ENCODE measurements at places on chromosomes 2 and 18.
A peak's percentile ranks its signal among the peaks of the same experiment; 100 is the strongest.

DNA sequence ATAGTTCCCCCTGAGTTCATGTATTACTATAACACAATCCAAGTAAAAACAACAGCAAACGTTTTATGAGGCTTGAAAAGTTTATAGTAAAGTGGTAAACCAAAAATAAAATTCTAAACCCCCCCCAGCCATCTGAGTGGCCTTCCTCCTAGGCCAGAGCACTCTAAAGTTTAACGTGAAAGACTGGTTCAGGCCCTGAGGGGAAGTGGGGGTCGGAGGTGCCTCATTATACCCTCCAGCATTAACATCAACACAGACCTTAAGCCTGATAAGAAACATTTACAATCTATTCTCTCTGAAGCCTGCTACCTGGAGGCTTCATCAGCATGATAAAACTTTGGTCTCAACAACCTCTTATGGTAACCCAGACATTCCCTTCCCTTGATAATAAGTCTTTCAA lies 29.0 kb upstream of the CNGA3 start:
- DNase-seq, result no peak

- DNase-seq, result no peak
Observed at GRCh38 chr2:178363252-178363651, 87.7 kb downstream of the PRKRA start.

DNA sequence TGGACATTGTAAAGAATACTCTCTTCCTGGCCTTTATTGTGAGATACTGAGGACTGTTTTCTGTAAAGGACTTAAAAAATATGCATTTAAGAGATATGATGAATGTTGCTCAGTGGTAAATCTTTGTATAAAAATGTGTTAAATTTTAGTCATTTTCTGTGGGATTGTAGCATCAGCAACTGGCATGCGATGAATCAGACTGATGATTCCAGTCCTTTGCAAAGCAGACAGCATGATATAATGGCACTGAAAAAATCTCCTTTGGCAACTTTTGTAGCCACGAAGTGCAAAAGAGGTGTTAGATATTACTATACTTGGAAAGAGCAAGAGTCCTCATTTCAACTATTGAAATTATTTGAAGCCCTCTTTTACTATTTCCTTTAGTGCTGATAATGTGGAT lies 678.7 kb downstream of the PLCL1 start:
- DNase-seq, result no peak

DNA sequence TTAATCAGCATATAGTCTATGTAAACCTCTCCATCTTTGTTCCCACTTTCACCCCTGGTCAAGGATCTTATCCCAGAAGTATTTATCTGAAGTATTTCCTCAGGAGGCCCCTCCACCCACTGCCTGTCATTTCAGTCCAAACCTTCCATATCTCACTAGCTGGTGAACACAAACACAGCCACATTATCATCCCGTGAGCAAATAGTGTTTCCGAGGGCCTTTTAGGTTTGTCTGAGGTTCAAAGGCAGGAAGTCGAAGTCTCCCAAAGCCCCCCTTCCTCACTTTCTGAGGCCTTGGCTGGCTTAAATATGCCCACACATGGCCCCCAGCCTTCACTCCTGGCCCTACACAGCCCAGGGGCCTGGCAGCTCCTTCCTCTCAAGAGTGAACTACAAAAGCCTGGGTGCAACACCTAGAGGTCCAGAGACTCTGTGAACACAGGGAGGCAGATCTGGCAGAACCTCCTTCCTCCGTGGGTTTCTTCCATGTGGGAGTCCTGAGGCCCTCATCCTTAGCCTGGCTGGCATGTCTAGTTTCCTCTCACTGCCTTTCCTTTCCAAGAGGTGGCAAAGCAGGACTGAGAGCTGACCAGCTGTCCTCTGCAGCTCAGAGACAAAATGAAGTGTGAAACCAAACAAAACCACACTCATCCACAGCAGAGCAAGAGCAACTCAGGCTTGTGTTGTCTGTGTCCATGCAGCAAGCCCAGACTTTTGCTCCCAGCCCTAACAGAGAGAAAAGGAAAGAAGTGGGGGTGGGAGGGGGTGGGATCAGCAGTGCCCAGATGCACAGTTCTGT lies 264.2 kb downstream of the SS18 start:
- no peak for DNase-seq

DNA sequence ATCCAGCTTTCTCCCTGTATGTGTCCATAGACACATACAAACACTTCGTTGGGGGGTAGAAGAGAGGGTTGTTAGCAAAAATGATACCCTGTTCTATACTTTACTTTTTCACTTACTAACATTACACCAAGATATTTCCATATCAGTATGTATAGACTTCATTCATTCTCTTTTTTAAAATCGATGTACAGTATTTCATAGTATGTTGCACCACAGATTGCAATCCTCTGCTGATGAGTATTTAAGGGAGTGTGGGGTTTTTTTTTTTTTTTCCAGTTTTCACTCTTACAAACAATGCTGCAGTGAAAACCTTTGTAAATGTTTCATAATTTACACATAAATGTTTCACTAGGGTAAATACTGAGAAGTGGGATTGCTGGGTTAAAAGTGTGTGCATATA lies 402.3 kb downstream of the LRATD1 start:
- no peak for DNase-seq

GRCh38 chr2:46174345-46175170 lies 122.6 kb upstream of the EPAS1 start:
- DNase-seq, result no peak

GRCh38 chr2:54258166-54258565 lies 2.1 kb upstream of the TSPYL6 start:
- DNase-seq, result no peak

DNA sequence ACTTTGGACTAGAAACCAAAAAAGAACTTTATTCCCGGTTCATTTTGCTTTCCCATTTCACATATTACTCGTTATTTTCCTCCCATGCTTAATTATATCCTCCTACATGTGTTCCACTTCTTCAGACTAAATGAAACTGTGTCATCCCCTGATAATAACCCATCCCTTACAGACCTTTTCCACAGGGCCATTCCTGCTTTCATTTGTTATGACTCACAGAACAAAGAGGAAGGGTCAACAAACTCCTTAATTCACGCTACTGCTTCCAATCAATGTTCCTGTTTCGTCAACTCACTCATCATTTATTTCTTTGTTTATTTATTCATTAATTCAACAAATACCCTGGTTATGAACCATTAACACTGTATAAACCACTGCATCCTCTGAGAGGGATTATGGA lies 104.5 kb downstream of the ZEB2 start:
- no peak for DNase-seq

GRCh38 chr2:65630643-65631042 lies 198.2 kb upstream of the SPRED2 start:
- DNase-seq, result no peak

DNA sequence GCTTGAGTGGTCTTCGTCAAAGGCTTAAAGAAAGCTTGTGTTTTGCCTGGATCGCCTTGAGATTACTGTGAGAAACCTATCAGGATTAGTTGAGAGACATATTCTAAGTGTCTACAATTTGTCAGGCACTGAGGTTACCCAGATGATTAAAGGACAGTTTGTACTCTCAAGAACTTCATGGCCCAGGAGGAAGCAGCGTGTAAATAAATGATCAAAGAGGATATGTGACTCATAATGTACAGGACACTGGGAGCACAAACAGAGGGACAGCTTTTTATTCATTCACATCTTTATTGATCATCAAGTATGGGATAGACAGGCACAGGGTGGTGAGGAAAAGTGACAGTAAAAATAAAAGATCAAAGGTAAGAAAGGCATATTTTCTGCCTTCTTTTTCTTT lies 152.6 kb upstream of the FSHR start:
- DNase-seq, result no peak

DNA sequence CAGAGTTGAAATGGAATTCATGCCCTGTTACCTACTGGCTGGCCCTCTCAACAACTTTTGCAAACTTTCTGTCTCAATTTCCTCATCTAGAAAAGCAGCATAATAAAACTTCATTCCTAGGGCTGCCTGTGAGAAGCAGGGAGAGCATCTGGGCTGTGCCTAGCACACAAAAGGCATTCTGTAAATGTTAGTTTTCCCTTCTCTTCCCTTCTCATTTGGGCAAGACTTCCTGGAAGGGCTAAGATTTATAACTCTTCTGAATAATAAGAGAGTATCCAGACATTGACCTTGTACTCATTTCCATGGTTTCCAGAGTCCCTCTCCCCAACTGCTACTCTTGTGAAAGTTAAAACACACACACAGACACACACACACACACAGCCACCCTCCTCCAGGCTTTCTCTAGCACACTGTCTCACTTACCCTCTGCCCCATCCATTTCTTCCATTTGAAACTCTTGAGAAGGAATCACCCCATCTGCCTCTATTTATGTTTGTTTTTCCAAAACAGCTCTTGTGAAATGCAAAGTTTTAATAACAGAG lies 302.1 kb downstream of the SMAD2 start:
- no peak for DNase-seq

DNA sequence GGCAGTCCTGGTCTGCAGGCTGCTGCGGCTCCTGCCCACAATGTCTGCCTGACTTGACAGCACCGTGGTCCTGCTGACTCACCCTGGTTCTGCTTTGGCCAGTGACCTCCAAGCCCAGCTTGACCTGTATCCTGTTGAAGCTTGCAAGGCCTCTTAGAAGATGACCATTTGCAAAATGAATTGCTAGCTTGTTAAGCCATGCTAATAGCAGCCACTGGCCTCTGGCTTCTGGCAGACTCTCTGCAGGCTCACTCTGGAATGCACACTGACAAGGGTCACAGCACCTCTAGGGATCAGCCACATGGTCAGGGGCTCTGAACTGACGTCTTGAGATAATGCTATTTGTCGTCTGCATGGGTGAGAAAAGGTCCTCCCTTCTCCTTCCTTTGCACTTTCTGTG lies 25.9 kb downstream of the CNGA3 start:
- DNase-seq, result no peak

GRCh38 chr18:48641981-48642380 lies 103.2 kb downstream of the CTIF start:
- no peak for DNase-seq

DNA sequence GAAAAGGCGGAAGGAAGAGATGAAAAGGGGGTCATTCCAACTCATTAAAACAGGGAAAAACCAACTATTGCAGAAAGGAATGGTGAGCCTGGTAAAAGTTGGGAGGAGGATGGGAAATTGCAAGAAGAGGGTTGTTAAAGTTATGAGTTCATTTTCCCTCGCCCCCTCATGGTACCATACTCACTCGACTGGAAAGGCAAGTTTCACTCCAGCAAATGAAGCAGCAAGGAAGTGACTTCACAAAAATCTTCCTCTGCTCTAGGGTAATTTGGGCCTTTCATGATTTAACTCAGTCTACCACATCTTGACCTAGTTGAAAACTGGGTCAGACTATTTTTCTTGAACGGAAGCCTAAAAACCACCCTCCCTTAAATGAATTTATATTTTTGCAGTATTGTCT lies 22.8 kb upstream of the DAW1 start:
- DNase-seq, result peak; percentile 45

GRCh38 chr18:34543945-34544344 lies 166.2 kb upstream of the DTNA start:
- no peak for DNase-seq

GRCh38 chr2:20030224-20030623 lies 17.8 kb upstream of the MATN3 start:
- DNase-seq, result no peak

DNA sequence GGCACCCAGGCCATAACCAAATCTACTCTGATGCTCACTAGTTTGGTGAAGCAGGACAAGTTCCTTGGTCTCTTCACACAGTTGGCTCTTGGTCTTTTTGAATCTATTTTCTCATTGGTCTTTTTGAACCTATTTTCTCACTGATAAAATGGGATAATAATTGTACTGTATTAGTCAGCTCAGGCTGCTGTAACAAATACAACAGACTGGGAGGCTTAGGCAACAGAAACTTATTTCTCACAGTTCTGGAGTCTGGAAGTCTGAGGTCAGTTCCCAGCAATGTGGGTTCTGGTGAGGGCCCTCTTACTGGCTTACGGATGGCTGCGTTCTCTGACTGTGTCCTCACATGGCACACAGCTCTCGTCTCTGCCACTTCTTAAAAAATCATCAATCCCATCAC lies 63.5 kb downstream of the C1D start:
- no peak for DNase-seq

GRCh38 chr18:80171054-80171872 lies 62.2 kb downstream of the ADNP2 start:
- DNase-seq, result no peak

DNA sequence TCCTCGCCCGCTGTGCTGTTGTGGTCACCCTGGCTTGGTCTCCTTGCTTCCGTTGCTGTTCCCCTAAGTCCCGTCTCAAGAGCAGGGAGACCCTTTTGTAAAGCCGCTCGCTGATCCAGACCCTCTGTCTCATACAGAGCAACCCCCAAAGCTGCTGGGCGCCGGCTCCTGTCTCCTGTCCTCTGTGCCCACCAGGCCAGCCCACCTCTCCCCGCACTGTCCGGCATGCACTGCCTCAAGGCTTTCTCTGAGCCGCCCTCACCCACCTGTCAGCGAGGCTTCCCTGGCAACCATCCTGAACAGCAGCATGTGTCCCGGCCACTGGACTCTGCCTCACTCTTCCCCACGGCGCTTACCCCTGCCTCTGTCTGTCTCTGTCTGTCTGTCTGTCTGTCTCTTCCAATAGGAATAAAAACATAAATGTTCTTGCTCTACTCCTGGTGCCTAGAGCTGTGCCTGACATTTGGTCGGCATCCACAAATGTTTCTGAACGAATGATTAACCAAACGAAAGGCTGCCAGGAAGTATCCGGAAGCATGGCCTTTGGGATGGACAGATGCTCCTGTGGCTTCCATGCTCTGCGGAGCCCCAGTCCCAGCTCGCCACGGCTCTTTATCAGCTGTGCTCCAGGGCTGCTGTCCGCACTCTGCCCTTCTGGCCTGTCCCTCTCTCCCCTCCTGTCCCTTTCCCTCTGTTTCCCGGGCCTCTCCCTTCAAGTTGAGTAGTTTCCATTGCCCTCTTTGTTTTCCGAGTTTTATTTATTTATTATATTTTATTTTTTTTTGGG lies 7.8 kb downstream of the COLEC11 start:
- DNase-seq, result no peak

DNA sequence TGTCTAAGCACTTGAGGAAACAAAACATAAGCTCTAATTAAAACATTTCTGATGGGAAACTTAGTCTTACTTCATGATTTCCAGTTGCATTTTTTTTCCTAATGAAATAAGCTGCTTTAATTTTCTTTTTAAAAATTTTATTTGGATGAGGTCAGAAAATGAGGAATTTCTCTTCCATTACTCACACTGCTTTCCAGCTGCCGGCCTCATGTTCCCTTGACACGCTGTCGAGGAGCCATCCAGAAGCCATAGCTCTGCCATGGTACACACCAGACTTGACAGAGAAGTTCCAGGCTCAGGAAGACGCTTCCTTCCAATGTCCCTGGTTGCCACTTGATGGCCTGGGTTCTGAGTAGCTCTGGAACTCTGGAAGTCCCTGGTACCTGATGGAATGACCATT lies 12.1 kb upstream of the MAPRE2 start:
- DNase-seq, result no peak

Data from T-helper 17 cell (primary cell).